ENCODE measurements at places on chromosomes 4 and X.
A peak's percentile ranks its signal among the peaks of the same experiment; 100 is the strongest.

DNA sequence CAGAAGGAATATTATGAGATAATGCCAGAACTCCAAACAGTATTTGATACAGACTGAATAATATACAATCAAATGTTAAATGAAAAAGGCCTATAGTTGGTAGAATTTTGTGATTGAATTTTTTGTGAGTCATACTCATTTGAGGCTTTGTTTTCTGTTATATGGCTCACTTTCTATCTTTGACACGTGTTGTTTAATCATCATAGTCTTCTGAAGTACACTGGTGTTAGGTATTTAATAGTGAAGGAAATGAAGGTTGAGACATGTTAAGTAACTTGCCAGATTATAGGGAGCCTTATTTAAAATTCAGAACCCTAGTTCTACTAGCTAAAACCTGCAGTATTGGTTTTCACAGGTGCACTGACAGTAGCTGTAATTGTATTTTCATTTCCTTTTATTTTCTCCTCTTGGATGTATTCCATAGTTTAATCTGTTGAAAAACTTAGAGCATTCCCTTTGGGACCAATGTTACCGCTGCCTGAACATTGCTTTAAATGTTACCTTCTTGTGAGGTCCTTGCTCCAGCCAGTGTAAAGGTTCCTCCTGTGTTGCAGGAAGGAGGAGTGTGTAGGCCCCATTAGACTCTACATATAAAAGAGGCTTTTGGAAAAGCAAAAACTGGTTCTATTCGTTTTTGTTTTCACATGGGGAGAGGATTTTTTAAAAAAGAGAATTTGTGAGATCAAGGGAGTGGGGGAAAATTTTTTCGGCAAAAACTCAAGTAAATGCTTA, 224.1 kb downstream of the ARHGAP10 start:
- H3K4me3 ChIP-seq = no peak overlapping the region
- no peak for ATAC-seq
- H3K27ac ChIP-seq = peak overlapping the region; percentile 40
- no peaks in the 10 kb centered on the region for H3K27me3 ChIP-seq
- H3K4me1 ChIP-seq = peaks cover 12% of the 10 kb centered on the region
- H3K36me3 ChIP-seq = peaks cover 26% of the 10 kb centered on the region

DNA sequence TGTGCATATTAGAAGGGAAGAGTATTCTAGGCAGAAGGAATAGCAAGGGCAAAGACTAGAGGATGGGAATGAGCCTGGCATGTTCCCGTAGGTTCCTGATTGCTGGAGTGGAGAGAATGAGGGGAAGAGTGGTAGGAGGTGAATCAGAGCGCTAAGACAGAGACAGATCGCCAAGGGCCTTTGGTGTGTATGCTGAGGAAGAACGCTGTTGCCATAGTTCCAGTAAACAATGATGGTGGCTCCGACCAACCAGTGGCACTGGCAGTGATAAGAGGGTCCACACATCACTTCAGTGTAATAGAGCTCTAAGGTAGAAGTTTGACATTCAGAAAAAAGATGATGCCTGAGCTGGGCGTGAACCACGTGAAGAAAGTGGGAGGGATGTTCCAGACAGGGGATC, 966 bp downstream of the TBC1D25 start:
- H3K36me3 ChIP-seq = peaks cover 25% of the 10 kb centered on the region
- peaks cover 16% of the 10 kb centered on the region for H3K4me1 ChIP-seq
- H3K27ac ChIP-seq = peak overlapping the region; percentile 94
- H3K4me3 ChIP-seq = peak overlapping the region; percentile 74
- no peaks in the 10 kb centered on the region for H3K27me3 ChIP-seq

DNA sequence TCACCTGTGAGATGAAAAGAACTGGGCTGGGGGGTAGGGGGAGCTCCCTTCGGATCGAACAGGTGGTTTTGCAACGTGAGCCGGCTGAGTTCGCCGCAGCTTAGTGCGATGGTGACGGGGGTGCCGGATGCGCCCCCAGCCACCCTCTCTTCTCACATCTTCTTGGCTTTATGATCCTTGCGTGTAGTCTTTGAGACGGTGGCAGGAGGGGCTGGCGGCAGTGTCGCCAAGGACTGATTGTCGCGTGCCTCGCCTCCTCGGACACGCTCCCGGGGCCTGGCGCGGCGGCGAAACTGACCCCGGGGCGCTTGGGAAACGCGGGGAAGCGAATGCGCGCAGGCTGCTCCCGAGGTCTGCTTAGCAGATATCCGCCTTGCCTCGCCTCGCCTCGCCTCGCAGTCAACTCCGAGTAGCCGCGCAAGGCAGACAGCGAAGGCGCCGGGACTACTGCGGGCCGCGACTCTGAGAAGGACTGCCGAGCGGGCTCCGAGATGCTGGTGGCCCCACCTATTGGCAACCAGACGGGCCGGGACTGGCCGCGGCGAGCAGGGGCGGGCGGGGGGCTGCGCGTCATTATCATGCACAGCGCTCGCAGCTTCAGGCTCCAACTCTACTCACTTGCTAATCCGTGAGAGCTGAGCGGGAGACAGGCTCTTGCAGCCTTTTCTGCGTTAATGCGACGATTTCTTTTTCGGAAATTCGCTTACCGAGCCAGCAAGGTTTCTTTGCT, 1.5 kb downstream of the GRID2 start:
- peaks cover 70% of the 10 kb centered on the region for H3K27me3 ChIP-seq
- H3K4me1 ChIP-seq = peaks cover 24% of the 10 kb centered on the region
- no peak overlapping the region for H3K27ac ChIP-seq

- no peak overlapping the region for H3K27ac ChIP-seq
- ATAC-seq = no peak
- no peaks in the 10 kb centered on the region for H3K36me3 ChIP-seq
- H3K4me1 ChIP-seq = no peaks in the 10 kb centered on the region
Observed at GRCh38 chr4:163042306-163042705, 124.4 kb downstream of the NAF1 start.

- no peaks in the 10 kb centered on the region for H3K4me1 ChIP-seq
- H3K4me3 ChIP-seq = no peak overlapping the region
- H3K27ac ChIP-seq = no peak overlapping the region
- H3K36me3 ChIP-seq = no peaks in the 10 kb centered on the region
Observed at GRCh38 chrX:15202454-15203177, 67.3 kb downstream of the ASB9 start.

GRCh38 chrX:123881330-123881729, 21.5 kb downstream of the XIAP start:
- no peaks in the 10 kb centered on the region for H3K27me3 ChIP-seq
- H3K4me1 ChIP-seq = peaks cover 26% of the 10 kb centered on the region
- H3K4me3 ChIP-seq = no peak overlapping the region
- no peak for ATAC-seq
- H3K27ac ChIP-seq = no peak overlapping the region
- no peaks in the 10 kb centered on the region for H3K36me3 ChIP-seq

- no peak overlapping the region for H3K4me3 ChIP-seq
- no peak overlapping the region for H3K27ac ChIP-seq
- H3K27me3 ChIP-seq = no peaks in the 10 kb centered on the region
- no peaks in the 10 kb centered on the region for H3K36me3 ChIP-seq
- H3K4me1 ChIP-seq = no peaks in the 10 kb centered on the region
- no peak for ATAC-seq
Observed at GRCh38 chrX:3262901-3263300, 83.6 kb downstream of the MXRA5 start.

DNA sequence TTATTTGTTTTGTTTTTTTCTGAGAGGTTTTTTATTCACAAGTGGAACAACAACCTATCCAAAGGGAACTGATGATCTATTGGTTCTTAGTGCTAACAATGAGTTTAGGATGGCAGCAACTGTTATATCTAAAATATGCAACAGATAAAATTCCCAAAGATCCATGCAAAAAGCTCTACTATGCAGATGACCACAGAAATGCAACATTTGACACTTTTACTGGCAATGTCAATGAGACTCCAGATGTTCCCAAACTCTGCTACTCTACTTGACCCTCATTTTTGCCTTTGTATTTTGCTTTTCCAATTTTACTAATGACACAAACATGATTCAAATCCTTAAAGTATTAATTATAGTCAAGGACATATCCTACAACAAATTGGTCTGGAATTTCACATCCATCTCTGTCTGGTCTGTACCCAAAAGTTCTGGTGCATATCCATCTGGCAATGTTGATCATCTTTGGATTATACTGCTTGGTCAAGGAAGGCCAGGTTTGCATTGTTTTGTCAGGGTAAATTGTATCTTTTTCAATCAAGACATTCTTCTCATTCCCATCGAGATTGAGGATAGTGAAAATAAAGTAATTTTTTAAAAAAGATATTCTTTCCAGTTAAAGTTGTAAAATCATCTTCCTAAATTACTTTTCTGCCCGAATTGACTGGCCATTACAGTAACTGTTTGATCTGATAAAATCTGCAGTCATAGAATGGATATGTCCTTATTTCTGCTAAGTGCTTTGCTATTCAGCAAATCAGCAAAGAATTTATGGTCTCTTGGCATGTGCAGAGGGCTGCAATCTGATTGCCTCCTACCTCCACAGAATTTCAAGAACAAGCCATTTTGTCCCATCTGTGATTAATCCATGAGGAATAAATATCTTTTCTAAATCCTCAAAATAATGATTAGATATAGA, 73.6 kb downstream of the FGFBP1 start:
- no peaks in the 10 kb centered on the region for H3K36me3 ChIP-seq
- H3K4me1 ChIP-seq = no peaks in the 10 kb centered on the region
- peak overlapping the region; percentile 13 for H3K27ac ChIP-seq
- no peak overlapping the region for H3K4me3 ChIP-seq
- no peaks in the 10 kb centered on the region for H3K27me3 ChIP-seq

- ATAC-seq = no peak
- no peaks in the 10 kb centered on the region for H3K4me1 ChIP-seq
- no peaks in the 10 kb centered on the region for H3K36me3 ChIP-seq
Observed at GRCh38 chrX:47623540-47624027, 3.9 kb upstream of the SYN1 start.

DNA sequence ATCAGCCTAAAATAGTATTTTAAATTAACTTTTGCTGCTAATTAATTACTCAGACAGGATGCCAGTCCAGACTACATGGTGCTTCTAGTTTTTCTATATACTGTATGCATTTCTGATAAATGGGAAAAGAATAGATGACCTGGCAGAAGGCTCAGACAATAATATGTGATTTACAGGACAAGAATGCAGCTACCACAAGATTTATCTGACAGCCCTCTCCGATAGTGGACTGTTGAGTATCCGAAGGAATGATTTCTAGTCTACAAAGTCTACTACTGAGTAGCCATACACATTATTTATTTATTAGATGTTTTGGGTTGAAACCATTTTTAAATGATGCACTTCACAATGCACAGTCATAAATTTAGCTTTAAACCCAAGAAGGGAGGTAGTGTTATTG, 212.8 kb downstream of the MAB21L2 start:
- ATAC-seq = no peak
- H3K36me3 ChIP-seq = no peaks in the 10 kb centered on the region
- no peaks in the 10 kb centered on the region for H3K27me3 ChIP-seq
- H3K4me1 ChIP-seq = no peaks in the 10 kb centered on the region
- H3K27ac ChIP-seq = no peak overlapping the region

- H3K27ac ChIP-seq = no peak overlapping the region
- no peaks in the 10 kb centered on the region for H3K4me1 ChIP-seq
- H3K36me3 ChIP-seq = no peaks in the 10 kb centered on the region
Observed at GRCh38 chr4:36872679-36873078, 371.9 kb upstream of the NWD2 start.

- no peak for ATAC-seq
- no peaks in the 10 kb centered on the region for H3K4me1 ChIP-seq
- H3K27me3 ChIP-seq = no peaks in the 10 kb centered on the region
- H3K36me3 ChIP-seq = no peaks in the 10 kb centered on the region
- H3K4me3 ChIP-seq = no peak overlapping the region
Observed at GRCh38 chr4:81096566-81096965, 66.1 kb downstream of the BMP3 start.

- no peak overlapping the region for H3K4me3 ChIP-seq
- H3K4me1 ChIP-seq = no peaks in the 10 kb centered on the region
- peaks cover 4% of the 10 kb centered on the region for H3K27me3 ChIP-seq
- H3K27ac ChIP-seq = no peak overlapping the region
- H3K36me3 ChIP-seq = no peaks in the 10 kb centered on the region
Observed at GRCh38 chrX:111411557-111411956, 435 bp downstream of the DCX start.

DNA sequence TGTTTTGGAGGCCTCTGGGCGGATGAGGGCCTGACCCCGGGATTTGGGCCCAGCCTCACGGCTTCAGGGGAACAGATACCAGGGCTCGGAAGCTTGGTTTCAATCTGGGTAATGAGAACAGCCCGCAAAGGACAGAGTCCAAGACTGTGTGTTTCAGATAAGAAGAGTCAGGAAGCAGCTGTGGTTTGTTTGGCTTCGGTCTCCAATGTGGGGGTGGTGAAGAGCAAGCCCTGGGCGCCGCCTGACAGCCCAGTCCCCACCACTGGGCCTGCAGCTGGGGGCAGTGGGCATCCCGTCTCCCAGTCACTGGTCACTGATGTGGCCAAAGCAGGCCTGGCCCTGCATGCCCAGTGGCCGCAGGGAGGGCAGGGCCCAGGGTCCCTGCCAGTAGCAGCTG, 9.1 kb downstream of the WFS1 start:
- no peaks in the 10 kb centered on the region for H3K36me3 ChIP-seq
- no peak overlapping the region for H3K27ac ChIP-seq
- no peak for ATAC-seq
- no peak overlapping the region for H3K4me3 ChIP-seq

GRCh38 chr4:141668200-141668910, 32.0 kb downstream of the IL15 start:
- ATAC-seq = no peak
- no peaks in the 10 kb centered on the region for H3K36me3 ChIP-seq
- no peaks in the 10 kb centered on the region for H3K27me3 ChIP-seq
- H3K4me3 ChIP-seq = no peak overlapping the region
- no peaks in the 10 kb centered on the region for H3K4me1 ChIP-seq

- peaks cover 15% of the 10 kb centered on the region for H3K4me1 ChIP-seq
- no peak overlapping the region for H3K4me3 ChIP-seq
- no peaks in the 10 kb centered on the region for H3K27me3 ChIP-seq
- H3K36me3 ChIP-seq = no peaks in the 10 kb centered on the region
Observed at GRCh38 chr4:100098681-100099080, 91.6 kb downstream of the DDIT4L start.

DNA sequence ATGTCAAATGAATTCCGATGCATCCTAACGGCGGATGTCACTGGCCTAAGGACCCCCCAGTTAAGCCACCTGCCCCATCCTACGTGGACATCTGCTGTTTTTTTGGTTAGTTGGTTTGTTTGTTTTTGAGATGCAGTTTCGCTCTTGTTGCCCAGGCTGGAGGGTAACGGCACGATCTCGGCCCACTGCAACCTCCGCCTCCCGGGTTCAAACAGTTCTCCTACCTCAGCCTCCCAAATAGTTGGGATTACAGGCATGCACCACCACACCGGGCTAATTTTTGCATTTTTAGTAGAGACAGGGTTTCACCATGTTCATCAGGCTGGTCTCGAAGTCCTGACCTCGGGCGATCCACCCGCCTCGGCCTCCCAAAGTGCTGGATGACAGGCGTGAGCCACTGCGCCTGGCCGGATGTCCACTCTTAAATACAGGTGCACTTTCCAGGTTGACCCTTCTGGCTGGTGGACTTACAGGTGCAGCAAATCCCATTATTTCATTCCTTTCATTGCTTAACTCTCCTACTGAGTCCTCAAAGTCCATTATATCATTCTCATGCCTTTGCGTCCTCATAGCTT, 206.2 kb downstream of the CRLF2 start:
- no peak overlapping the region for H3K27ac ChIP-seq
- H3K4me3 ChIP-seq = no peak overlapping the region
- no peak for ATAC-seq
- no peaks in the 10 kb centered on the region for H3K36me3 ChIP-seq
- H3K27me3 ChIP-seq = peaks cover 4% of the 10 kb centered on the region
- no peaks in the 10 kb centered on the region for H3K4me1 ChIP-seq
